ENCODE measurements at places on chromosomes 4 and X.

DNA sequence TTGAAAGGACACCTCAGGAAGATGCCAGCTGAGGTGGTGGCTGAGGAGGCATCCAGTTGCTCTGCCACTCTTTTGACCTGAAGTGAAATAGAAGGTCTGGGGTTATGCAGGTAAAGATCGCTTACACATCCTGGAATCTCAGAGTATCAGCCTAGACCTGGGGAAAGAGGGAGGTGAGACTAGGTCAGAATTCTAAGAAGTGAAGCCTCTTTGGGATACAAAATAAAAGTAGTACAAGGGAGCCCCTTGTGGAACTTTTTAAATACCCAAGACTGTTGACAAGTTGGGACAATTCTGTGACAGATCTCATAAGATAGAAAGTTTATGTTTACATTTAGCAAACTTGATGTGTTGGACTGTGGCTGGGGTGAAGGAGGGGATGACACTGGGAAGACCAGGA is 263.1 kb downstream of the SPRY1 start:
- no peak for DNase-seq

GRCh38 chr4:85736571-85736970 is 261.6 kb downstream of the ARHGAP24 start:
- DNase-seq = no peak

- no peak for DNase-seq
These were observed 85.0 kb downstream of the CLNK start for GRCh38 chr4:10599574-10599973.

- no peak for DNase-seq
These were observed 436.1 kb downstream of the ANKRD50 start for GRCh38 chr4:124276461-124276860.

DNA sequence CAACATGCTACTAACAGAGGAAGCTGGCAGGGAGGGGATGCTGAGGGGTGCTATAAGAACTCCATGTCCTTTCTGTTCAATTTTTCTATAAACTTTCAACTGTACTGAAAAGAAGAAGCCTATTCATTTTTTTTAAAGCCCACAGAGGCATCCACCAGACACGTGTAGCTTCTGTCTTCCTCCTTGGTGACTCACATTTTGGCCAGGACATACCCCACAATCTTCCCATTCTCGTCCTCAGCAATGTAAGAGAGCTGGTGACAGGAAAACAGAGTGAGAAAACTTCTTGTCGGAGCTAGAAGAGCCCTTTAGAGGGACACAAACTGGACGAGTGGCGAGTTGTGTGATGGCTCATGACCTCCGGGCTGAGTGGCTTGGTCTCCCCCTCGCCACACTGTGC is 1.1 kb downstream of the NAA10 start:
- no peak for DNase-seq

DNA sequence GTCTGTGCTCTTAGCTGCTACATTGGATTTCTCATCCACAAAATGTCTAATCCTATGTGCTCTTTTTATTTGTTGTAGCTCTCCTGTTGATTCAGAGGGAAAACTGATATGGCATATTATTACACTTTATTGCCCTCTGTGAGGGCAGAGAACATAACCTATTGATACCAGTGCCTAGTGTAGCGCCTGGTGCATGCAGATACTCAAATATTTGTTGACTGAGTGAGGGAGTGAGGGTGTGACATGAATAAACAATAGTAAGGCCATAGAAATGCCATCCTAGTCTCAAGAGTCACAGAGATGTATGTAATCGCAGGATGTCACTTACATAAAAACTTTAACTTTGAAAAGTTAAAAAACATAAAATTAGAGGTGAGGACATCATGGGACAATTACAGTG is 159.1 kb downstream of the SHROOM3 start:
- no peak for DNase-seq

DNA sequence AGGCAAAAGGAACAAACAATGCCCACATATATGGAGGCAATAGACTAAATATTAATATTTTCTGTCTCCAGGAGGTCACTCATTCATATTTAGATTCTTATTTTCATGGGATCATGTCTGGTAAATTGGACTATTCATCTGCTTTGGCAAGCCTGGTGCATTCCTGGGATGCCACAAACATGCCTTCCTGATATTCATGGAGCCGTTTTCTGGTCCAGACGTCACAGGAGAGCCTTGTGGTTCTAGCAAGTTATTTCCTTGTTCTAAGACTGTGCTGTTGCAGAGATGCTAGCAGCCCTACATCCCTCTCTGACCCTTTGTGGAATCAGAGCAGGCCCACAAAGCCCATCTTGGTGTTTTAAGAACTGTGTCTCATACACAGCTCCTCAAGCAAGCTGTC is 16.1 kb upstream of the EXOSC9 start:
- DNase-seq = no peak

DNA sequence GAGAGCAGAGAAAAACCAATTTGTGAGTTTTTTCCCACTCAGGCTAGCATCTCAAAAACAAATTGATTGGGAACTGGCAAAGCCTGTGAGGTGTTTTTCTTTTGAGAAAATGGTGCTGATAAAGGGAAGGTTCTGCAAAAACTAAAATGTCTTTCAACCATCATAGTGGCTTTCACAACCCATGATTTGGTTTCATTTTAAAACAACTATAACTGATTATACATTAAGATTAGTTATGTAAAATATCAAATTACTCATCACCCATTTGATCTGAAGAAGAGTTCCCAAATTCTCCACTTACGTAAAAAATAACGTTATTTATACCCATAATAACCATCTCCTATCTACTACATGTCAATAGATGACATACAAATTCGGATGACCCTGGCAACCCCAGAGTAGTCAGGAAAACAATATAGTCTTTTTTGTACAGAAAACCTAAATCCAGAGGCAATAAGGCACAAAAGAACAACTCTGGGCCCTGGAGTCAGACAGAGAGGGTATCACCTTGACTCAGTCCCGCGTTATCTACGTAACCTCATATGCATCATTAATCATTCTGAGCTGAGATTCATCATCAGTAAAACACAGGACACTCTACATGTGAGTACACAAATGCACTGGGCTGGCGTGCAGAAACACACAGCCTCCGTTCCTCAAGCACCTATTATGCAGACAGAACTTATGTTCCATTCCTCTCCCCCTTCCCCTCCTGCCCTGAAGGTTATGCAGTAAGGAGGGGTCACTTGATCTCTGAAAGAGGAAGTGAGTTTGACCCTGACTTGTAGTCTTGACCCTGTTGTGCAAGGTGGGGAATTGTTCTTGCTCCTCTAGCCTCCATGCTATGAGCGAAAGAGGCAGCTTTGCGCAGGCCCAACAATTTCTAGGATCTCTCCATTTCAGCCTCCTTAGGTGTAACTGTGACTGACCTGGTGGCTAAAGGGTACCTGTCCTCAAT is 82.2 kb downstream of the SLC9A7 start:
- DNase-seq = no peak

- DNase-seq = no peak
These were observed 81.9 kb downstream of the FAM114A1 start for GRCh38 chr4:38949411-38950051.

DNA sequence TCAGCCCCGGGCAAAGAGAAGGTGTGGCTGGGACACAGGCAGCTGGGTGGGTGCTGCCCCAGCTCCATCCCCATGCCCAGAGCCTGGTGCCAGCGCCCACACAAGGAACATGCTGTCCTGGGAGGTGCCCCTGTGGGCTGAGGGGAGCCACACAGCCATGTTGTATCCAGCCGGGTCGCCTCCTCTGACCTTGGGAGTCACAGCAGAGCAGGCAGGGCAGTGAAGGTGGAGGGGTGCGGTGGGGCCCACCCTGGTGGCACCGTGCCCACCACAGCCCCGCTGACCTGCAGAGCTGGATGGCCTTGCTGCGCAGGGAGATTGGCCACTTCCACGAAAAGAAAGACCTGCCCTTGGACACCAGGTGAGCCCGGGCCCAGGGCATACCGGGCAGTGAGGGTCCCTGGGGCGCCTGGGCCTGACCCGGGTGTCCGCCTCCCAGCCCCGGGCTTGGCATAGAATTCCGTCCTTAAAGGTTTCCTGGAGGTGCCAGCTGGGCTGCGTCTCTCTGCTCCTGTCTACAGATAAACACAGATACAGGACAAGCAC is 18.7 kb upstream of the ADD1 start:
- no peak for DNase-seq

DNA sequence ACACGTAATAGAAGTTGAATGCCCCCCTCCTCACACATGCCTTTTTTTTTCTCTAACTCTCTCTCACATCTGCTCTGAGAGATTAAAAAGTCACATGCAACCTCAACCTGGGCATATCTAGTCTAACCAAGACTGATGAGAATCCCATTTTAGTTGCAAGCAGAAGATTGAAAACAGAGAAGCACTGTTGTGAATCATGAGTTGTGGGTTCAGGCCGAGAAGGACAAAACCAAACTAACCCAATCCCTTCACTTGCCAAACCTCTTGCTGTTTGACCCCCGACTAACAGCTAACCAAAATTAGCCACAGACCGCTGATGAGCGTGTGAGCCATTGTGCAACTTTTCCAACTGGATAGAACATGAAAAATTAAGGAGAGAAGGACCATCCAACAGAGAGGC is 31.8 kb downstream of the CXCL1 start:
- no peak for DNase-seq

DNA sequence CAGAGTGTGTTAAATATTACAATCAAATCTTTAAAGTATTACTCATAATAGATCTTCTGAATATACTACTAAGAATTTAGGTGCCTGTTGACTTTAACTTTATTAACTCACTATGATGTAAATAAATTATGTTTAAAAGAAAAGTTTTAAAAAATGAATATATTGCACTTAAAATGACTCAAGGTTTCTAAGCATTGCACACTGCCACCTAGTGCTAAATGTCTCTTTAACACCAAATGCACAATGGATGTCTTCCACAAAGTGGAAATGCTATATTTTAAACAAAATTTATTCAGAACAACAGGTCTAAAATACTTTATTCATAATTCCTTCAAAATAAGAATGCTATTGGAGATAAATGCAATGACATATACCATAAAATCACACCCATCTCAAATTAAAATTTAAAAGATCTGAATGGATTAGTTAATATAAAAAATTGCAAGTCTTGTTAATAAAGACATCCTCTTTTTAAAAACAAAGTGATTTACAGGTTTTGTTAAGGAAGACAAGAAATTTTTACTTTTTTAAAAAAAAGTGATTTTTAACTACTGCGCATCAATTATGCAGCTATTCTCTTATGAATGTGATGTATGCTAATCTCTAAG is 5.5 kb downstream of the INPP4B start:
- DNase-seq = no peak

- DNase-seq = no peak
These were observed 80.7 kb upstream of the PRPS1 start for GRCh38 chrX:107547621-107548020.

- DNase-seq = no peak
These were observed 99.6 kb upstream of the PDE5A start for GRCh38 chr4:119728185-119728584.

DNA sequence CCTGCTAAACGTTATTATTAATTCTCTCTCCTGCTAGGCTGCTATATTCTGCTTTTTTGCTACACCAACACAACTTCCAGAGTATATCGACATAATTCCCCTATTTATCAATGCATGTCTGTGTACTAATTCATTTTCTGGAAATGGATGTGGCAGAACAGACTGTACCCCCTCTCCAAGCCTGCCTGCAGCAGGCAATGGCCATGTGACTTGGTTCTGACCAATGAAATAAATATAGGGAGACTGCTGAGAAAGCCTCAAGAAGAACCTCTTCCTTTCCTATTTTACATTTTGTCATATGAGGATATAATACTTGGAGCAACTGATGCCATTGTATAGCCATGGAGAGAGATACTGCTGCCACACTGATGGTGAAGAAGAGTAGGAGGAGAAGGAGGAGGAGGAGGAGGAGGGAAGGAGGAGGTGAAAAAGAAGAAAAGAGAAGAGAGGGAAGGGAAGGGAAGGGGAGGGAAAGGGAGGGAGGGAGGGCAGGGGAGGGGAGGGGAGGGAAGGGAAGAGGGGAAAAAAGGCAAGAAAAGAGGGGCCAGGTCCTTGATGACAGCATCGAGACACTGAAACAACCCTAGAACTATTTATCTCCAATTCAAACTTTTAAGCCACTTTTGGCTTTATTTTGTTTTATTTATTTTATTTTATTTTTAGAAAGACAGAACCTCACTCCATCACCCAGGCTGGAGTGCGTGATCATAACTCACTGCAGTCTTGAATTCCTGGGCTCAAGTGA is 57.0 kb upstream of the SPP1 start:
- DNase-seq = no peak

- DNase-seq = no peak
These were observed 30.0 kb upstream of the HUWE1 start for GRCh38 chrX:53716328-53717088.

DNA sequence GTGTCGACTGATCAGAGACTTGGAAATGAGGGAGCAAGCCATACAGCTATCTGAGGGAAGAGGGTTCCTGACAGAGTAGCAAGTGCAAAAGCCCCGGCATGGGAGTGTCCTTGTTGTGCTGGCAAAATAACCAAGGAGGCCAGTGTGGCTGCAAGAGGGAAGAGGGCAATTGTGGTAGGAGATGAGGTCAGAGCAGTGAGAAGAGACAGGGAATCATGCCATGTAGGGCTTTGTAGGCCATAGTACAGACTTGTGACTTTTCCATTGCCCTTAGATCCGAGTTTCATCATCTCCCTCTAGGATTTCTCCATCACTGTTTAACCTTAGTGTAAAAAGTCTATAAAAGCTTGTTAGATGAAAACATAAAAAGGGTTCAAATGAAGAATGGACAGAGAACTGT is 76.2 kb downstream of the DOCK11 start:
- DNase-seq = no peak

DNA sequence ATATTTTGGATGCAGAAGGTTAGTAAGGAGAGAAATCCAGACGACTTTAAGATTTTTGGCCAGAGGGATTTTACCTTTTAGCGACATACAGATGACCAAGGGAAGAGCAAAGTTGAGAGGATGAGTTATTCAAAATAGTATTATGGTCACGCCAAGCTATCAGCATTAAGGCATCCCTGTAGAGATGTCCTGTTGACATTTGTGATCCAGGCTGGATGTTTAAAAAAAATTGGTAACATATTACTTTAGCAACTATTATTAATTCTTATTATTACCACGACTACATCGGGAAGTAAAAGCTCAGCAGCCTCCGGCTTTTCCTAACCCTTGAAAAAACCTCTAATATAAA is 562 bp upstream of the OSTC start:
- DNase-seq = no peak

DNA sequence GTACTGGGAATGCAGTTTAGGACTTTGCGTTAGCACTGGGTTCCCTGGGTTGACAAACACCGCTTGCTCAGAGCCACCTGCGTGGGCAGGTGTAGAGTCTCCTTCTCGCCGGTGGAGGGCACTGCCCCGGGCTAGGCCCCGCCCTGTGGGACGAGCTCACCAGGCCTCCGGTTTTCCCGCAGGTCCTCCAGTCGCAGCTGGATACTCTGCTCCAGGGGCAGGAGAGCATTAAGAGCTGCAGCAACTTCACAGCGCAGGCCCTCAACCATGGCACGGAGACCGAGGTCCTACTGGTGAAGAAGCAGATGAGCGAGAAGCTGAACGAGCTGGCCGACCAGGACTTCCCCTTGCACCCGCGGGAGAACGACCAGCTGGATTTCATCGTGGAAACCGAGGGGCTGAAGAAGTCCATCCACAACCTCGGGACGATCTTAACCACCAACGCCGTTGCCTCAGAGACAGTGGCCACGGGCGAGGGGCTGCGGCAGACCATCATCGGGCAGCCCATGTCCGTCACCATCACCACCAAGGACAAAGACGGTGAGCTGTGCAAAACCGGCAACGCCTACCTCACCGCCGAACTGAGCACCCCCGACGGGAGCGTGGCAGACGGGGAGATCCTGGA is 49.2 kb upstream of the MND1 start:
- DNase-seq = no peak

- DNase-seq = no peak
These were observed 10.9 kb downstream of the TMA16 start for GRCh38 chr4:163505374-163505773.

- DNase-seq = no peak
These were observed 332.0 kb downstream of the TENM3 start for GRCh38 chr4:182575225-182575624.

All from activated CD8-positive, alpha-beta memory T cell treated with anti-CD3 and anti-CD28 coated beads for 4 hours (primary cell).